ENCODE measurements at places on chromosomes 3 and 15.
A peak's percentile ranks its signal among the peaks of the same experiment; 100 is the strongest.

DNA sequence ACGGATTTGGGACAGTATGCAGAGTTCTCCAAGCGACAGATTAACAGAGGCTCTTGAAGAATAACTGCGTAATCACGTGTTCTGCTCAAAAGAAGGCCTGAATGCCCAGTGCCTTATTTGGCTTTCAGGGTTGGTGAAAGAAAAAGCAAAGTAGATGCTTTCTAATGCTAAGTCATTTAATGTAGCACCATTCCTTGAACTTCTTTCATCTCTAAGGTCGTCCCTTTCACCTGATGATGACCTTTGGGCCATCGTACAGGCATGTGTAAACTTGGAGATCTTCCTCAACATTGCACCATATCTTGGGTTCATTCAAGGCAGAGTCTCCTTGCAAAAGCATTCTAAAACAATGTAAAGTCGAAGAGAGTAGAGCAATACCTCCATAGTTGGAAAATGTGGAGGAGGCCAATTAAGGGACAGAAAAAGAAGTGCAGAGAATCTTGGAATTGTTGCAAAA, 48.9 kb downstream of the TMEM44 start:
- no peak for DNase-seq

DNA sequence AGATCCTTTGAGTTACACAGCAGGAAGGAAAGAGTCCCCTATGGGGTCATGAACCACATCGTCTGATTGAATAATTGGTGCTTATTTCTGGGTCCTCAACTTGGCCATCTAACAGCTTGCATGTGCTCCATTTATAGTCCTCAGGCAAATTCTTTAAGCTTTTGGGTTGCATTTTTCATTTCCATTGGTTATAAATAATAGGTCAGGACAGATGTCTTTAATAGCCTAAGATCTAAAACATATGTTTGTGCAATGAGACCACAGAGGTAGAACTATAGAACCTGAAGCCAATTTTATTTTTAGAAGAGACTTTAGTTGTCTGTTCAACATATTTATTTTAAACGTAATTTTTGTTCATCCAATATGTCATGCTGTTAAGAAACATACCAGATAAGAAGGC, 43.2 kb downstream of the CD200R1L start:
- DNase-seq = no peak

DNA sequence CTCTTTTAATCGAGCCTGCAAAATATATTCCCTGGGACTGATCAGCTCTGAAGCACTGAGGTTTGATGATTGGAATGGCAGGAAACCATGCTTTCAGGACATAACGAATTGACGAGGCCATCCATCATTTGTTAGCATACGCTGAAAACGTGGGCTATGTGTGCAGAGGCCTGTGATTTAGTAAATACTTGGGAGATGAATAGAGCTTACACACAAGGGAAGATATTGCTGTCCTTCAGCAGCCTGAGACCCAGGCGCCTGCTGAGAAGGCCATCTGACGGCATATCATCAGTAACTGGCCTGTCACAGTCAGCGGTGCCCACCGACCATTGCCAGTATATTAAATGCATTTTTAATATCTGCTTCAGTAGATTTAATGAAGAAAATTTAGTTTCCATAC, 16.2 kb downstream of the CDIN1 start:
- no peak for DNase-seq

GRCh38 chr3:22013641-22014040, 262.6 kb upstream of the ZNF385D start:
- DNase-seq = no peak

DNA sequence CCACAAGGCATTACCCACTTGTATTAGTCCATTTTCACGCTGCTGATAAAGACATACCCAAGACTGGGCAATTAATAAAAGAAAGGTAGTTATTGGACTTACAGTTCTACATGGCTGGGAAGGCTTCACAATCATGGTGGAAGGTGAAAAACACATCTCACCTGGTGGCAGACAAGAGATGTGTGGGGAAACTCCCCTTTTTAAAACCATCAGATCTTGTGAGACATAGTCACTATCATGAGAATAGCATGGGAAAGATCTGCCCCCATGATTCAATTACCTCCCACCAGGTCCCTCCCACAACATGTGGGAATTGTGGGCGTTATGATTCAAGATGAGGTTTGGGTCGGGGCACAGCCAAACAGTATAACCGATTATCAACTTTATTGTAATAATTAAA, 17.0 kb upstream of the CMC1 start:
- DNase-seq = no peak

DNA sequence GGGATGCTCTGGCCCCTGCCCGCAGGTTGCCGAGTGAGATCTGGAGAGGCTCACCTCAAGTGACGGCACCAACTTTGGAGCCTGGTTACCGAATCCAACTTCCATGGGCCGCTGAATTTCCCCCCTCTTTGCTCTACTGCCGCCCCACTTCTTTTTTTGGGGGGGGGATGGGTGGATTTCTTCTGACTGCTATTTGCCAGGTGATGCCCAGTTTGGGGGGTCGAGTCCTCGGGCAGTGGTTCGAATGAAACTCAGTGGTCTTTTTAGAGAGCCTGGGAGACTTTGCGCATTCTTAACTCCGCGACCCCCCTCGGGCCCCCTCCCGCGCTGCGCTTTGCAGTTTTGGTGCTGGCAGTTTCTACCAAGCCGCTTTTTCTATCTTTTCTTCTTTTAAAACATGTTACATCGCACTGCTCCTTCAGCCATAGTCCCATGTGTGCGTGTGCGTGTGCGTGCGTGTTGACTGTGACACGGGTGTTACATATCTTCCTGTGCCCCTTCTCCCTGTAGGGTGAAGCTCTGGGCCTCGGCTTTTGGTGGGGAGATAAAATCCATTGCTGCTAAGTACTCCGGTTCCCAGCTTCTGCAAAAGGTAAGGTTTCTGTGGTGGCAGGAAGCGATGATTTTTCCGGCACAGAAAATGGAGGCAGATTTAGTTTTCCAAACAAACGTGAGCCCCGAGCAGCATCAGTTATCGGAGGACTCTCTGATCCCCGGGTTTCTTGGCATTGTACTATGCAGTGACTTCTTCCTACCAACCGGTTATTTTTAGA, 837 bp downstream of the CACNA2D3 start:
- no peak for DNase-seq

- DNase-seq = no peak
Observed at GRCh38 chr15:29452881-29453731, 183.5 kb upstream of the NSMCE3 start.

DNA sequence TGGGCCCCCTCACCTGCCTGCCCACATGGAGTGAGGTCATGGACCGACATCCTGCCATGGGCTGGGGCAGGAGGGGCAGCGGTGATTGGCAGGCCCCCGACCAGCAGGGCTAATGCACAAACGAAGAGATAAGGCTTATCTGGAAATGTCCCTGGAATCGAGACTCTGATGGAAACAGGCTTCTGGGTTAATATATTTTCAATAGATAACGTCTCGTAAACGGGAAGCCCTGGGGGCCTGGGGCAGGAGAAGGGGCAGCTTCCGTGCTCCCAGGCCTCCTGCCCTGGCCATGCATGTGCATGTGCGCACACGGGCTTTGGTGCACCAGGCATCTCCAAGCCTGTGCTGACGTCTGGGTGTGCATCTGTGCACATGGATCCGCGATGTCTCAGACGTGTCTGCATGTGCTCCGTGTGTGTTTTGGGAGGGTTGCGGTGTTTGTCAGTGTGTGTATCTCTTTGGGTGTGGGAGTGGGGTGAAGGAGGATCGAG, 55.1 kb downstream of the DNAJB8 start:
- no peak for DNase-seq

GRCh38 chr3:11060500-11061251, 68.1 kb downstream of the SLC6A1 start:
- peak; percentile 76 for DNase-seq

GRCh38 chr15:74240002-74240568, 4.0 kb downstream of the CCDC33 start:
- peak; percentile 96 for DNase-seq

All from PC-9 (cell line).